ENCODE measurements at places on chromosomes 1 and 21.

DNA sequence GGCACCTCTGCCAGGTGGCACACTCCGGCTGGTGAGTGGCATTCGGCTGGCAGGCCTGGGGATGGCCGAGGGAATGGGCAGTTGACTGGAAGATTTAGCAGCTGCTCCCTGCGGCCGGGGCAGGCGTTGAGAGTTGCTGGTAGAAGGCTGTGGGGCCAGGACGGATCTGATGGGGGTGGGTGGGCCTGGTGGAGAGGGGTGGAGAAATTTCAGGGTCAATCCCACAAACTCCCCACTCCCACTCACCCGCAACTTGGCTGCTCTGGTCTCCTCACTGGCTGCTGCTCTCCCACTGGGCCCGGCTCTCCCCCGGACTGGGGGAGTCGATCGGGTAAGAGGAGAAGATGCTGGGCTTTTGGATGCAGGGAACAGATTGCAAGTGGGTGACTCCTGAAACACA is 2.1 kb downstream of the PSRC1 start:
- no peak for DNase-seq

DNA sequence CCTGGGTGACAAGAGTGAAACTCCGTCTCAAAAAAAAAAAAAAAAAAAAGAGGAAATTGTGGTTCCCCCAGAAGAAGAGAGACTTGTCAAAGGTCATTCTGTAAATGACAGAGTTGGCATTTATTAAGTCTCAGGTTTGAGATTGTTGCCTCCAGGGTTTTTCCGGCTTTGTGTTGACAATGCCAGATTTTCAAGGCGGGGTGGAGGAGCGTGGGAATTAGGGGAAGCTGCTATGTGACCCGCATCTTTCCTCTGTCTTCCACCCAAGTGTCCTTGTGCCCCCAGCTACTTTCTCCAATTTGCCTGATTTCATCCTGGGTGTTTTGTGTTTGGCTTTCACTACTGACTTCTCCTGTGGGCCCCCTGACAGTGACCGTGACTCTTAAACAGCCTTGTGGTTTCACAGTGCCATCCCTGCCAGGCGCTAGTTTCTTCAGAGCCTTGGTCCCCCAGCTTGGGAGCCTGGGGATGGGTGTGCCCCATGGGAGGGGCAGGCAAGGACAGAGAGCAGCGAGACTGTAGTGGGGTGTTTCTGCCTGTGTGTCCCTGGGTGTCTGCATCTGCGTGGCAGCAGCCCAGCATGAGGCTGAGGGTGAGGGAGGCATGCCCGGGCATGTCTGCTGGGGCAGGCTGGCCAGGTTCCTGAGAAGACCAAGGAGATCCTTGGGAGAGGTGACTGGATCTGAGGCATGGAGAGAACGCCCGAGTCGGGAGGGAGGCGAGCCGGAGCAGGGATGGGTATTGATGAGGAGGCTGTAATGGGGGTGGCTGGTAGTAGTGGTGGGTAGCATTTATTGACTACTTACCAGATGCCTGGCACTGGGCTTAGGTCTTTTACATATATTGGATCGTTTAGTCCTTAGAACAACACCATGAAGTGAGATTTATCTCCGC is 46.3 kb downstream of the IER5 start:
- peak; percentile 83 for DNase-seq

DNA sequence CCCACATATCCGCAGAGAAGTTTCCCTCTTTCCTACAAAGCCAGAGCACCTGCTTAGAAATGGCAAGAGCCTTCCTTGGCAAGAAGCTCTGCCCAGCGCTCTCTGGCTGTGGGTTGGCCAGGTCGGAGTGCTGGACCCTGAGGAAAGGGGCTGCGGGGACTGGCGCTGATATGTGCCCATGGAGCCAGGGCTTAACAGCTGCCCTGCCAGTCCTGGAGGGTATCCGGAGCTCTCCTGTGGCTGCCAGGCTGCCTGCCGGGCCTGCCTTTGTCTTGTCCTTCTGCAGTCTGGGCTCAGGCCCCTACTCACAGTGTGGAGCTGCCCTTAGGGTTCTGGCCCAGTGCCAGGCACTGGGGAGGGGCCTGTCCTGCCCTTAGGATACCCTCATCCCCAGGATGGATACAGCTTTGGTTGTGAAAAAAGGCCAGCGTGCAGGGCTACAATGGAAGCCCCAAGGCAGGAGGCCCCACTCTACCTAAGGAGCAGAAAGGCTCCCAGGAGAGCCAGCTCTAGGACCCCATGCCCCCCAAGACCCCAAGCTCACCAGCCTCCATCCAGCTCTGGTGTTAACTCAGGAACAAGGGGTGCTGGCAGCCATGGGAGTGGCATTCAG is 43.4 kb downstream of the KIAA1614 start:
- DNase-seq = no peak

GRCh38 chr1:178486100-178487069 is 10.4 kb downstream of the CLEC20A start:
- DNase-seq = no peak

DNA sequence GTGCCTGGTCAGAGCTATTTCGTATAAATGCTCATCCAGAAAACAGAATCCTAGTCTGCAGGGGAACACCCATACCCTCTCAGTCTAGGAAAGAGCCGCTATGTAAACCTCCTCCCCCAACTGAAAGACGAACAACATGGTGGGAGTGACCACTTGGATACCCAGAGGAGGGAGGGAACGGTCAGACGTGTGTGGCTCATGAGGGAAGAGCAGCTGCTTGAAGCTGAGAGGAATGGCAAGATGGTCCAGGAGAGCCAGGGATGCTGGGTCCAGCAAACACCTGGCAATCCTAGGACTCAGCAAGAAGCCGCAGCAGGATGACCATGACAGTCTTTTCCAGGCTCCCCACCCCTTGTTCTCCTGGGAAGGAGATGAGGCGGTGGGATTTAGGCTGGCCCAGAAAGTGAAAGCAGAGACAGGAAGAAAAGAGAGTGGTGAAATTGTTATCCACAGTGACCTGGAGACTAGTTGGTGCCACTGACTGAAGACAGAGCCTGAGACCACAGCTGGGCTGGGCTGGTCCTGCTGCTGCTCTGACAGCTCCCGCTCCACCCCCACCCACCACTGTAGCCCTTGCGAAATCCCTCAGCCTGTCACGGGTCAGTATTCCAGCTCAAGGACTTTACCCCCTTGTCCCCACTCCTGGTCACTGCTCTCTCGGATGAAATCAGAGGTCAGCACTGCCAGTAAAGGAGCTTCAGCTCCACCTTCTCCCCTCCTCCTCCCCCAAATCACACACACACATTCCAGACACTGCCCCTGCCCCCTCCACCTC is 3.6 kb downstream of the CERS2 start:
- no peak for DNase-seq

DNA sequence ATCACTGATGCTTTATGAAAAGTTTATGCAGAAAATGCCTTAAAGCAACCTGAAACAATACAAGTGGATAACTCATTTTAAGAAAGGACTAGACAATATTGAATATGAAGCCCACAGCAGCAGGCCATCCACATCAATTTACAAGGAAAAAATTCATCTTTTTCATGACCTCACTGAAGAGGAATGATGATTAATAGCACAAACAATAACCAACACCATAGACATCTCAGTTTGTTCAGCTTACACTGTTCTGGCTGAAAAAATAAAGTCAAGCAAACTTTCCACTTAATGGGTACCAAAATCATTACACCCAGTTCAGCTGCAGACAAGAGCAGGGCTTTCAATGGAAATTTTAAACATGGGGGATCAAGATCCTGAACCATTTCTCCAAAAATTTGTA is 380.6 kb upstream of the NEGR1 start:
- DNase-seq = peak; percentile 1

DNA sequence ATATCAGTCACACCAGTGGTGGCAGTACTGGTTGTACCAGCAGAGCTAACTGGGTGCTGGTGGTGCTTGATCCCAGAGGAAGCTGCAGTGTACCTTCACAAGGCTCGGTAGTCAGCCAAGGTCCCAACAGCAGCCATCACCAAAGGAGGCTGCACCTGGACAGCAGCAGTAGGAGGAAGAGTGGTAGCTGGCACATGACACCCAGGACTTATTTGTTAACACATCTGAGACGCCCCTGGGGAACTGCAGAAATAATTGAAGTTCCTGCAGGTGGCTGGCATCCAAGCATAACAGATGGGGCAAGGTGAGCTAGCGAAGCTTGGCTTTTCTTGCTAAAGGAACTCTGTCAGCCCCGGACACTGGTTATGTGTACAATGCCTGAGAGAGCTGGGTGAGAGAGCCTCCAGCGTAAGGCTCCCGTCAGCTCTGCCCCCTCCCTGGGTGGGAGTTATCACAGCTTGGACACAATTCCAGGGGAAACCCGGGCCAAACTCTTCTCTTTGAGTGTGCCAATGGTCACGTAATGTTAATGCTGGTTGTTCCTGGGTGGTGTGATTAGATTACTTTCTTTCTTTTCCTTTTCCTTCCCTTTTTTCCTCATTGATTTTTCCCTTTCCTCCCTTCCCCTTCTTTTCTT is 29.1 kb upstream of the PARP1 start:
- no peak for DNase-seq

DNA sequence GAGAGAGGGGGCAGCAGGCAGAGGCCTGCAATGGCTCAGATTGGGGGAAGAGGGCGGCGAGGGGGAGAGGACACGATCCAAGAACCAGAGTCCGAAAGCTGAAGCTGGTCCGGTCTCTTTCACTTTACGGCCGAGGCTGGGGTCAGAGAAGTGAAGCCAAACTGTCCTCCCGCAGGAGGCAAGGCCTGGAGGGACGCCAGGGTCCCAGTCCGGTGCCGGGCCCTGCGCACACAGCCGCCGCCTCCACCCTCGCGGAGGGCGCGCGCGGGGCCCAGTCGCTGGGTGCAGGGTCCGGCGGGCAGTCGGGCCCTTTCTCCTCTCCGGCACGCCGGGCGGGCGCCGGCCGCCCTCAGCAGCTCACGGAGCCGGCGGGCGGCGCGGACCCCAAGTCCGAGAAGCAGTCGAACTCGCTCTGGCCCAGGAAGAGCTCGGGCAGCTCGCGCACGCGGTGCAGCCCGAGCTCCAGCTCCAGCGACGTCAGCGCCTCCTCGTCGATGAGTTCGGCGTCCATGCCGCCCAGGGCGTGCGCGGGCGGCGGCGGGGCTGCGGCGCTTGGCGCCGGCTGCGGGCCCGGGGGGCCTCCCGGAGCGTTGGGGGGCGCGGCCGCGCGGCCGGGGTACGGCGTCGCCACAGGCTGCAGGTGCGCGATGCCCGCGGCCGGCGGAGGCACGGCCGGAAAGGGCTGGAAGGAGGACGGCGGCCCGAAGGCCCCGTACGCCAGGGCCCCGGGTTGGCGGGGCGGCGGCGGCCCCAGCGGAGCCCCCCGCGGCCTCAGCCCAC is 749 bp downstream of the CITED4 start:
- peak; percentile 48 for DNase-seq

GRCh38 chr1:229380536-229381160 is 37.8 kb upstream of the CCSAP start:
- DNase-seq = no peak
